8988T (cell line): ENCODE measurements at places on chromosomes 6 and 20.

DNA sequence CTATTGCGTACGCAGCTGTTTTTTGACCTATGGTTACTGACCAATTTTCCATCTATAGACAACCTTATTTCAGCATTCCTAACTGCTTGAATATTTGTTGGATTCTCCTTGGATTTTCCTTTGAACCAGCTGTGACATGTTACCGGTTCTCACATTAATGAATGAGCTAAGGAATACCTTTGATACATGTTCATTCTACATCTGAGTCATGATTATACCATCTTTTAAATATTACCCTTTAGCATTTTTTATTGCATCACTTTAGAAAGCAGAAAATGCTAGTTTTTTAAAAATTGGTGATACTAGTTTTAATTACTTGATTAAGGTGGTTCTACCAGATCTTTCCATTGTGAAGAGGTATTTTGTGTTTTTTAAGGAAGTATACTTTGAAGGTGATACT lies 1.9 kb upstream of the IGF2R start:
- no peak for DNase-seq

- DNase-seq: peak; percentile 42
Measured at GRCh38 chr6:161439093-161439492, 165.2 kb upstream of the AGPAT4 start.

GRCh38 chr6:7561153-7561964 lies 19.9 kb downstream of the DSP start:
- DNase-seq: no peak

GRCh38 chr6:63391203-63391970 lies 71.6 kb upstream of the LGSN start:
- DNase-seq: no peak

- no peak for DNase-seq
Measured at GRCh38 chr20:52867305-52867704, 104.9 kb upstream of the TSHZ2 start.

DNA sequence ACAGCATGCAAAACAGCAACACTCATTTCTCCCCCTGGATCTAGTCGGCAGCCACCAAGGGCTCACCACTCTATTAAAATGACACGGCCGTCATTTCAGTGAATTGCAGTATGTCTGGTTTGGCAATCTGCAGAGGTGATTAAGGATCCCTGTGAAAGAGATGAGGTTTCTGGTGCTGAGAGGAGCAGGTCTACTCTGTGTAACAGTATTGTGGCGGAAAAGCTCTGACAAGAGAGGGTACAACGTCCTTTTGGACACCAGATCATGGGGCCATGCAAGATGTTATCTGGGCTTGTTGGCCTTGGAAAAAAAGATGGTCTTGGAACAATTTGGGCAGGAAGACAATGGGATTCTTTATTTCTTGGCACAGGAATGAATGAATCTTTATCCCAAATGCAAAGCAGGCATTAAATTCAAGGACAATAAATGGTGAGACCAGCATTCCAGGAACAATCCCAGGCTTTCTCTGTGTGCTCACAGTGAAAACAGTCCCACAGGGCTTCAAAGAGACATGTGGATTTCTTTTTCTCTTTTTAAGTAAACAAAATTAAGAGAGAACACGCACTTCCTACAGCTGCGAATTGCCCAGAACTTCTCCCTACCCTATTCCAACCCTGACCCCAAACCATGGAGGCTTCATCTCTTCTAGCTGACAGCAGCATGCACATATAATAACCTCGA lies 33.7 kb upstream of the ADGRF1 start:
- DNase-seq: no peak

- no peak for DNase-seq
Measured at GRCh38 chr20:53171065-53171464, 198.9 kb downstream of the TSHZ2 start.

DNA sequence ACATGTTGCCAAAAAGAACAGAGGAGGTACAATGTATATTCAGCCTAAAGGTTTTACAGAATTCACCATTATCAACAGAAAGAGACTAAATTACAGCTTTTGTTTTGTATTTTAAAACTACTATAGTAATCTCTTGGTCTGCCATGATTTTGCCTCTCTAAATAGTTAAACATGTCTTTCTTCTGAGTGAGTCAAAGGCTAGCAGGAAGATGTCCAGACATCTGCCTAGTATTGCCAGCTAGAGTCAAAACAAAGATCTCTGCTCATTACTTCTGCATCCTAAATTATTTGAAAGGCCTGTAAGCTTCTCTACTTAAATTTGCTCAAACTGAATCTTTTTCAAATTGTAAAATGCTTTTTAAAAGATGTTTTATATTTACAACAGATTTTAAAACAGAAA lies 8.8 kb downstream of the ASF1A start:
- DNase-seq: no peak

GRCh38 chr6:106525107-106525881 lies 104.0 kb downstream of the RTN4IP1 start:
- DNase-seq: no peak

DNA sequence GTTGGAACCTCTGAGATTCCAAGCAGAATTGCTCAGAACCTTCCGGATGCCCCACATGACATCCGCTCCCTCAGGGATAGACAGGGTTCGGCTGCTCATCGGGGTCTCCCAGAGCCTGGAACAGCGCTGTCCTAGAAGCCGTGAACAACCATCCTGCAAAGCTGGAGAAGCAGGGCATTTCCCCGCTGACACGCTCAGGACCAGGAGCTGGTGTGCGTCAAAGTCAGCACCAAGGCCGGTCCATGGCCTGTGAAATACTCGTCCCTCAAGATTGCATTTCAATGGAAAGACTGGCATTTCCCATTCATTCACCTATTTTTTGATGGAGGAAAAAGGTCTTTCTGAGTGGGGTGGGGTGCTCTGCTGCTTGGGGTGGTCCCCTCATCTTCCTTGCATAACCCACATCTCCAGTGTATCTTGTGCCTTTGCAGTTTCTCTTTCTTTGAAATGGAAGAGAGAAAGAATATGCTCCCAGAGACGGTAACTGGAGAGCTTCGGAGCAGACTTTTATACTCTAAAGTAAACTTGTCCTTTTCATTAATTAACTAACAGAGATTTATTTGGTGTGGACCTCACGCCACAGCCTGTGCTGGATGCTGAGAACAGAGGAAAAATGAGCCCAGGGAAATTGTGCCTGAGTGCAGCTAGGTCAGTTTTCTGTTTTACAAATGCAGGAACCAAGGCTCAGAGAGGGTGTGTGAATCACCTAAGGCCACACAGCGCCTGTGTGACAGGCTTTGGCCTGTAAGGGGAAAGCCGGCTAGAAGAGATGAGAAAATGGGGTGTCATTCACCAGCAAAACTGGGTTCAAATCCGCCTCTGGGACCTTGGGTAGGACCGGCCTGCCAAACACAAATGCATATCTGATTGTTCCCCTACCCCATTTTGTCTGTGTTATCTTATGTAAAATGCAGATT lies 52.4 kb downstream of the RBM38 start:
- no peak for DNase-seq

GRCh38 chr6:138278326-138278725 lies 60.0 kb upstream of the PBOV1 start:
- DNase-seq: no peak

DNA sequence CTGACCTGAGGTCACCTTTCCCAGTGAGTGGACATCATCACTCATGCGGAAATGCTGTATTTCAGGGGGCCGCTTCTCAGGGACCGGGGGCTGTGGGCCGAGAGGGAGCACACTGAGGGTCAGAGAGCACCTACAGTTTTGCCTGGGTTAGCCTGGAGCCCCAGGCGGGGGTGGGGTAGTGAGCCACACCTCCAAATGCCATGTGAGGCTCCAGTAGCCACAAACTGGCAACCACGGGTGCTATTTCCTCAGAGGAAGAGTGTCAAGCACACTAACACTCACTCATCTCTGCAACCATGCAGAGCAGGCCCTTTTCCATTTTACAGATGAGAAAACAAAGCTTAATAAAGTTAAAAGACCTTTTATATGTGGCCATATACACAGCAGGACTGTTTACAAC lies 4.7 kb downstream of the EHMT2 start:
- no peak for DNase-seq

DNA sequence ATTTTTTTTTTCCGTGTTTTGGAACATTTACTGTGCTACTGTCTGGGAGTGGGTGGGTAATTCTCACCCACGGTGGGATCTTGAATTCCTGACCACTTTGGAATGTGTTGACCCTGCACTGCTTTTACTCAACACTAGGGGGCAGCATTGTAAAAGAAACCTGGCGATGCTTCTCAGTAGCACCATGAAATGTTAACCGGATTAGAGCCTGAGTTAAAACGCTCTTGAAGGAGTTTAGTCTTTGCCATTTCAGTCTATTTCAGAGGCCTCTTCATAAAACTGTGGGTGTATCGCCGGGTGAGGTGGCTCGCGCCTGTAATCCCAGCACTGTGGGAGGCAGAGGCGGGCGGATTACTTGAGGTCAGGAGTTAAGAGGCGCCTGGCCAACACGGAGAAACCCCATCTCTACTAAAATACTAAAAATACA lies 114.4 kb upstream of the PRND start:
- DNase-seq: peak; percentile 42

- no peak for DNase-seq
Measured at GRCh38 chr6:51396583-51396982, 577.9 kb downstream of the TFAP2B start.

GRCh38 chr20:61731363-61732181 lies 334.1 kb downstream of the TAF4 start:
- peak; percentile 81 for DNase-seq

DNA sequence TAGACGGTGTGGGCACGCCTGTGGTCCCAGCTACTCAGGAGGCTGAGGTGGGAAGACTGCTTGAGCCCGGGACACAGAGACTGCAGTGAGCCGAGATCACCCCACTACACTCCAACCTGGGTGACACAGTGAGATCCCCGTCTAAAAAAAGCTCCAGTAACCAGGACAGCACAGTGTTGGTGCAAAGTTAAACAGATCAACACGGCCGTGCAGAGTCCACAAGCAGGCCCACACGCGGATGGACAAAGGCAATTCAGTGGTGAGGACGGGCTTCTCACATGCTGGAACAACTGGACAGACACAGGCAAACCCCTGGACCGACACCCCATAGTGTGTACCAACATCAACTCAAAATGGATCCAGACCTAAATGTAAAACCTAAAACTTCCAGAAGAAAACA lies 41.7 kb downstream of the TAF4 start:
- DNase-seq: no peak

DNA sequence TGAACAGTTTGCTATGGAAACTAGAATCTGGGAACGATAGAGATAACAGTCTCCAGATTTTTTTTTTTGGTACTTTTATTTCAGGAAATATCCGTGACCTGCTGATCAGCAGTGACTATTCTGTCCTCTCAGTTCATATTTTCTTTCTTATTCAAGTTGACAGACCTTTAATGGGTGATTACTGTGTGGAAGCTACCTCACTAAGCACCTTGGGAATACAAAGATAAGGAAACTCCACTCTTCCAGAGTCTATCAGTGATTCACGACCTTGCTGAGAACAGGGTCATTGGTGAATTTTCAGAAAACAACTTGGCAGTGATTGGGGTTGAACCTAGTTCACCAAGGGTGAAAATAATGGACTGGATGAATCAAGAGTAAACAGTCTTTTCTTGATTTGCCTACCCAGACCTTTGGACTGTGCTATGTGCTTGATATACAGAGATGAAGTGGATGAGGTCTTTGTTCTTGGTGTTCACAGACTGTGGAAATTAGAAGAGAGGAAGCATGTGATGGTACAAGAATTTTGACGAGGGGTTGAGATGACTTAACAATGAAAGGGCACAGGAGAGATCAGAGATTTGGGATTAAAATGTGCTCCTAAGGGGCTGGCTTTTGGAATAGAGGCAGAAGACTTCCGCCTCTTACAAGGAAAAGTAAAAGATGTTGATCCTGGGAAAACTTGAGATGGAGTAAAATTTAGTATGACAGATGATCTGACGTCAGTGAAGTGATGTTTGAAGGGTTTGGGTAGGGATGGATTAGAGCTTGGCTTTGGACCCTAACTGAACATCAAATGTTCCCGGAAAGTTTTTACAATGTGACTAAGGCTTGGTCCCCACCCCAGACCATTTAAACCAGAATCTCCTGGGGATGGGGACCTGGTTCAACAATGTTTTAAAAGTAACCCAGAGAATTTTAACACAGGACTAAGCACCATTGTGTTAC lies 1.2 kb downstream of the KAT14 start:
- DNase-seq: no peak

DNA sequence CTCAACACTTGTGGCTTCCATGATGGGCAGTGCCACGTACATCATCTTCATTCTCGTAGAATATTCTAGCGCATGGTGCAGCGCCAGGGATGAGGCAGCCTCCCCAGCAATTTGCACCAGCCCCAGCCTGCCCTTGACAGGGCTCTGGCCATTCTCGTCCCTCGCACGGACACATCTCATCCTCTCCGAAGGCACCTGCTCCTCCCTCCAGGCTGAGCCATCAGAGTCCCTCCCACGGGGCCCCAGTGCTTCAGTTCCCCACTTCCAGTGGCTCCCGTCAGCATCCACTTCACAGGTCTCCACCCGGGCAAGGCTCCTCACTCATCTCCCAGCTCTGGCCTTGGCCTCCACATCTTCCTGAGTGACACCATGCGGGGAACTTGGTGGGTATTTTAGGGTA lies 13.3 kb upstream of the PHACTR3 start:
- DNase-seq: no peak

DNA sequence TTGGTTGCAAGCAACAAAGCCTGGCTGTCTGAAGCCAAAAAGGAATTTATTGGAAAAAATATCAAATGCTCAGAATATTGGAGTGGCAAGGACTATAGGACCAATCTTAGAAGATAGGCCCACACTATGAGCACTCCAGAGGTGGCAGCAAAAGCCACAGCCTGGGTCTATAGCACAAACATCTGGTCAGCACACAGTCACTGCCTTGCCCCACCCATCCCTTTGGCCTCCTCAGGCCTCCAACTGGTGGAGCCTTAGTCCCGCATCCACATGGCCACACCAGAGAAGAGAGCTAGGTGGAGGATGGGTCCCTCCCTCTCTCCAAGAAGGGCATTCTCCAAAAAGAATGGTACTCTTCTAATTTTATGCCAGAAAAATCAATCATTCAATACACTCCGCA lies 14.0 kb downstream of the NUDT3 start:
- DNase-seq: no peak

- DNase-seq: no peak
Measured at GRCh38 chr6:13615792-13616120, 621 bp downstream of the NOL7 start.

- no peak for DNase-seq
Measured at GRCh38 chr6:143928853-143929252, 64.6 kb downstream of the ZC2HC1B start.

- peak; percentile 29 for DNase-seq
Measured at GRCh38 chr6:148440877-148441453, 98.3 kb downstream of the SASH1 start.

- DNase-seq: no peak
Measured at GRCh38 chr6:99905209-99906106, 88.6 kb downstream of the MCHR2 start.

DNA sequence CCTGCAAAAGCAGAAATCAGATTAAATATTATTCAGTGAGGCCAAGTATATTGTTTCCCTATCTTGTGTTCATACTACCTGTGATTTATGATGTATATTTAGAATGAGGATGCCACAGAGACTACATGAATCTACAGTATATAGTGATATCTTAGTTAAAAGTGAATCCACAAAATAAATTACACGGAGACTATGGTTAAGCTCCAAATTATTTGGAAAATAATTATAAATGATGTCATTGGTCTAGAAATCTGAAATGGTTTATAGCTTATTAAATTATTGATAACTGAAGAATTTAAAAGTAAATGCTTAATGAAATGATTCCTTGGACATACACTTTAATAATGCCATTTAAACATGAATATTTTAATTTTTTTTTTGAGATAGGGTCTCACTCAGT lies 4.2 kb upstream of the USP45 start:
- no peak for DNase-seq

GRCh38 chr6:28474441-28475219 lies 31.3 kb upstream of the ZSCAN23 start:
- no peak for DNase-seq

- no peak for DNase-seq
Measured at GRCh38 chr6:156525541-156525940, 251.6 kb upstream of the ARID1B start.
